Thymus (tissue), 14 donors: ENCODE measurements at places on chromosomes 6 and 20.

GRCh38 chr6:13338038-13338437 lies 9.7 kb upstream of the TBC1D7 start:
- no peak for DNase-seq

DNA sequence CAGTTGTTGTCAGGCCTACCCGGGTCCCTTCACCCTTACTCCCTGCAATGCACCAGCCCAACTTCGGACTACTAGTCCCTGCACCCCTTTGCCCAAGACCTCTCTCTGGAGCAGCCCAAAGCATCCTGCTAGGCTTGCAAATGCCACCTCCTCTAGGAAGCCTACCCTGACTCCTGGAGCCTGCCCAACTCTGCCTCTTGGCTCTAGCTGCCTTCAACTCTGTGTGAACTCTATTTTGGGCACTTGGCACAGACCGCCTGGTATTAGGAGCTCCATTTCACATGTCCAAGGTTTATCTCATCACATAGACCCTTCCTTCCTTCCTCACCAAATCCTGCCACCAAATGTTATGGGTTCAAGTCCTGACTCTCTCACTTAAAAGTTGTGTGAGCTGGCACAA lies 80.6 kb downstream of the MDGA1 start:
- DNase-seq = no peak

- DNase-seq = no peak
Observed at GRCh38 chr6:112663698-112664097, 316.6 kb downstream of the RFPL4B start.

- peak; percentile 53 for DNase-seq
Observed at GRCh38 chr6:107670792-107671199, 153.3 kb downstream of the SCML4 start.

- DNase-seq = no peak
Observed at GRCh38 chr20:48482790-48483189, 345.0 kb downstream of the PREX1 start.

GRCh38 chr20:9298906-9299305 lies 215.5 kb upstream of the LAMP5 start:
- DNase-seq = no peak

DNA sequence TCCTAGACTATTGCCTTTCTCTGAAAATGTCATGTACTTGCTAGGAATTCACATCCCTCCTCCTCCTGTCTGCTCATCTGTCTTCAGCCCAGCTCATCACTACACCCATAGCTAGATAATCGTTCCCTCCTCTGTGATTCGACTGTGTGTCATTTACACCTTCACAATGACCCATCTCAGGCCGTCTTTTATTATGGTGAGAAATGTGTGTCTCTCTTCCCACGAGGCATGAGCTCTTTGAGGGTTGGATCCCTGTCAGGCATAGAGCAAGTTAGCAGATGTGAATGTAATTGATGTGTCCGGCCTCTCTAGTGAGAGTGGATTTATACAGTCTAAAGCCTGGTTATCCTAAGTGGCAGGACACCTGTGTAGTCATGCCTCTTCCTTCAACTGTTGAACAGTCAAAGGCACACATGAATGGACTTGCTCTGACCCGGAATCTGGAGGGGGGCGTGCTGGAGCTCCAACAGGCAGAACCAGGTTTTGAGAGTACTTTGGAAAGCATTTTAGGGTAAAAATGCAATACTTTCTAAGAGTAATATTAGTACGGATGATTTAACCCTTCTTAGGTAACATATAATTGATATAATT lies 182.1 kb downstream of the UTRN start:
- DNase-seq = no peak

- DNase-seq = no peak
Observed at GRCh38 chr6:3747100-3747737, 4.3 kb downstream of the PXDC1 start.

DNA sequence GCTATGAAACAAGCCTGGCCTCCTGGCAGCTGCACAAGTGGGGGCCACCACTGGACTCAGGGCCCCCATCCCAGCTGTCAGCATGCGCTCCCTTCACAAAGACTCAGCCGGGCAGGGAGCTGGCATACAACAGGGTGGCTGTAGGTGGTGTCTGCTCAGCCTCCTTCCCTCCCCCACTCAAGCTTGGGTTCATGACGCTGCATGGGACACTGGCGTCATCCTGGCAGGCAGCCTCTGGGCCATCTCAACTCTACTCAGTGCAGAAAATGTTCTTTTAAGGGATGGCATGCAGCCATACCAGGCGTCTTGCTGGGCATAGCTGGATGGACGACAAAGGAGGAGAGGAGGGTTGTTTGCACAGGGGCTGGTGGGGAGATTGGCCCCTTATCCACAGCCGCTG lies 30.5 kb downstream of the SAYSD1 start:
- no peak for DNase-seq

GRCh38 chr20:50995506-50995905 lies 27.4 kb downstream of the KCNG1 start:
- DNase-seq = no peak

GRCh38 chr6:41591859-41592502 lies 45.8 kb downstream of the FOXP4 start:
- peak; percentile 83 for DNase-seq

DNA sequence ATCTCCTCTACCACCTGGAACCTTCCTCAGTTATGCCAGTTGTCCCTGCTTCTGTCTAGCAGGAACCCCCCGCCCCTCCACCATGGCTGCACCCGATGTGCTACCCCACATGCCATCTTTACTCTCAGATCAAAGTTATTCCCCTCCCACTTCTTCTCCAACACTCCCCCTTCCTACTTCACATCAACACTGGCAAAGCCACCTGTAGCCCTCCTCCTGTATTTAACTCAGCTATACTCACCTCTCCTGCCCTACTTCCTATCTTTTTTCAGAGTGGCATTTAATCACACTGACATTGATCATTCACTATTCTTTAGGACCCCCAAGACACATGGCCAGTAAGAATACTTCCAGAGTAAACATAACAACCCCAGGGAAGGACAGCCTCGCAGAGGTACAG lies 84.3 kb downstream of the MBOAT1 start:
- no peak for DNase-seq

DNA sequence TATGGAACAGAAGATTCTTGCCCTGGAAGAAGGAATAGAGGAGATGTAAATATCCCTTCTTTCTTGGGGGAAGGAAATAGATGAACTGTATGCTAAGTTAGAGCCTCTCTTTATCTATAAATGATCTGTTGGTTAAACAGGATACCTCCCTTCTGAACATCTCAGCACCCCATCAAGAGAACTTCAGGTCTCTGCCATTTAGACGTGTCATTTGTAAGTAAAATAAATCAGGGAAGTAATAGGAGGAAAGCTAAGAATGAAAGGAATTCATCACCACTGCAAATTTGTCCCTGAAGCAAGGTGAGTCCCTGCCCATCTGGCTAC lies 42.5 kb upstream of the TNFAIP3 start:
- no peak for DNase-seq

GRCh38 chr6:152727507-152727906 lies 23.1 kb upstream of the VIP start:
- no peak for DNase-seq

GRCh38 chr6:35149891-35150566 lies 8.9 kb upstream of the TCP11 start:
- no peak for DNase-seq

- DNase-seq = no peak
Observed at GRCh38 chr20:32477594-32478512, 107.3 kb downstream of the NOL4L start.

DNA sequence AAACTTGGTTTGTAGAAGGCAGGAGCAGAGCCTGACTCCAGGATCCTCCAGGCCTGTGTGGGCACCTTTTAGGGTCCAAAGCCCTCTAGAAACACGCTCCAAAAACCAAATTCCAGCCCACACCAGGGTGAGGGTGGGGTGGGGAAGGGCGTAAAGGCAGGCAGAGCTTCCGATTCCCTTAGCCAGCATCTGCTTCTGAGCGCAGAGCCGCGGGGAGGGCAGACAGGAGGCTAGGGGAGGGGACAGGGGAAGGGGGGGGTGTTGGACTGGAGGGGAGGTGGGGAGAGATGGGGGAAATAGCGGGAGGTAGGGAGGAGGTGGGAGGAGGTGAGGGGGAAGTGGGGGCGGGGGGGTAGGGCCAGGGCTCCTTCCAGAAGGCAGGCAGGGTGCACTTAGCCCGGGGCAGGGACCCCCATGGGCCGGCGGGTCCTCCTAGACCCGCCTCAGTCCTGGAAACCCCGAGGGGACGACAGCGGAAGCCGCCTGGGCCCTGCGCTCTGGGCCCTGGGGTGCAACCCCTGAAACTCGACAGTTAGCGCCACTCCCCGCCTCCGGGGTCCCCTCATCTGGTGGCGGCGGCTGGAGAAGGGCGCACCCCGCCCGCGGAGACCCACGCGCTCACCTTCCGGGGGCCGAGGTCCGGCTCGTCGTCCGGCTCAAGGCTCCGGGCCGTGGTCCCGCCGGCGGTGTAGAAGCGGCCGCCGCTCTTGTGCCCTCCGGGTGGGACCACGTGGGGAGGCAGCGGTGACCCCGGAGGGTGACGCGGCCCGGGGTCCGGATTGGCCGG lies 22.0 kb upstream of the FRMD1 start:
- DNase-seq = no peak

- DNase-seq = no peak
Observed at GRCh38 chr6:139743664-139744437, 369.4 kb upstream of the CITED2 start.

- no peak for DNase-seq
Observed at GRCh38 chr6:44842616-44843015, 455.1 kb downstream of the CDC5L start.

- no peak for DNase-seq
Observed at GRCh38 chr6:26211963-26212362, 124.7 kb downstream of the HFE start.

- DNase-seq = no peak
Observed at GRCh38 chr6:169944061-169944337, 192.6 kb downstream of the ERMARD start.

DNA sequence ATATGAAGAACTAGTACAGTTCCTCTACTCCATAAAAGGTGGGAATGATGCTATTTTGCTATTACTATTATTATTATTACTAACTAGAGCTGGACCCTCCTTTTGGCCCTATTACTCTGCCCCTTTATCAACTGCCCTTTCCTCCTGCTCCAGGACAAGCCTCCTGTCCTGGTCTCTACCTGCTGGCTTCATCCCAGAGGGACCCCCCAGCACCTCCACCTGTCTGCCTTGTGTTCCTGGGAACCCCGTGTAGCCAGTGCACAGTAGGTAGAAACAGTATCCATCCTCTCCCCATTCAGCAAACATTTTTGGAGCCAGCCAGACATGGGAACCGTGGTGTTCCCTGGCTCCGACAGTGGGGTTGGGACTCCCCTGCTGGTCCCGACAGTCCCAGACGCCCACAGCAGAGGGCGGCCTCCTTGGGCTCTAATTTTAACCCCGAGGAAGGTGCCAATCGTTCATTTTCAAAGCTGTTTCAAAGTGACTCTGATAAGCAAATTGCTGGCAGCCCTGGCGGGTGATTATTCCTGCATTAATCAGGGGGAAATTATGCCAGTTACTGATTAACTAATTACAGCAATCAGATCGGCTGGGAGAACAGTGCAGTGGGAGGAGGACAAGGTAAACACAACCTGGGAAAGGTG lies 44.2 kb upstream of the MDGA1 start:
- DNase-seq = peak; percentile 20

DNA sequence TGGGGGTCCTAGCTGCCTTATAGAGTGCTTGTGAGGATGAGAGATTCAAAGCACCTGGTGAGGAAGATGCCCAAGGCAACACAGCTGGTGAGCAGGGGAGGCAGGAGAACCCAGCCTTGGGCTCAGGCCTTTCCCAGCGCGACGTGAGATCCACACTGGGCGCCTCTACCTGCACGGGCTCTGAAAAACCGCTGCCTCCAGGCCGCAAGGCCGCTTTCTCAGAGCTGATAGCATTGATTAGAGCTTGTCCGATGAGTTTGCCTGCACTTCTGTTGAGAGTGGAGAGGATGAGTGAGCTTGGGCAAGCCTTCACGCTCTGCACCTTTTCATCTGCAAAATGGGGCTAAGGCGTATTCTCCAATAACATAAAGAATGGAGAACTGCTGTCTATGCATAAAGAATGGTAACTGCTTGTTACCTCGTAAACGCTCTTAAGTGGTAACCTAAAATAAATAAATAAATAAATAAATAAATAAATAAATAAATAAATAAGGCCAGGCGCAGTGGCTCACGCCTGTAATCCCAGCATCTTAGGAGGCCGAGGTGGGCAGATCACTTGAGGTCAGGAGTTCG lies 916 bp downstream of the PABPC1L start:
- no peak for DNase-seq

- DNase-seq = no peak
Observed at GRCh38 chr6:72950114-72950860, 275.0 kb downstream of the KHDC1L start.

DNA sequence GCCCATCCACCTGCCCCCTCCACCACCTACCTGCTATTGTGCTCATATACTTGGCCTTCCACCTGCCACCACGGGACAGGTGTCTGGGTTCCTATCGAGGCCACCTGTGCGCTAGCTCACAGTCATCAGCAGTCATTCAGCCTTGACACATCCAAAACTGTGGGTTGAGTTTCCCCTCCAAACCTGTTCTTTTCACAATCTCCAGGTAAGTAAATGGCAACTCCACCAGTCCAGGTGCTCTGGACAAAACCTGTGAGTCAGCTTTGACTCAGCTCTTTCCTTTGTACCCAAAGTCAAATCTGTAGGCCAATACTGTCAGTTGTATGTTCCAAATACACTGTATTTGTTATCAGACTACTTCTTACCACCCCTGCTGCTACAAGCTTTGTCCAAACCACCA lies 52.6 kb downstream of the SPTLC3 start:
- DNase-seq = no peak

GRCh38 chr6:3878048-3878666 lies 29.0 kb downstream of the FAM50B start:
- no peak for DNase-seq

DNA sequence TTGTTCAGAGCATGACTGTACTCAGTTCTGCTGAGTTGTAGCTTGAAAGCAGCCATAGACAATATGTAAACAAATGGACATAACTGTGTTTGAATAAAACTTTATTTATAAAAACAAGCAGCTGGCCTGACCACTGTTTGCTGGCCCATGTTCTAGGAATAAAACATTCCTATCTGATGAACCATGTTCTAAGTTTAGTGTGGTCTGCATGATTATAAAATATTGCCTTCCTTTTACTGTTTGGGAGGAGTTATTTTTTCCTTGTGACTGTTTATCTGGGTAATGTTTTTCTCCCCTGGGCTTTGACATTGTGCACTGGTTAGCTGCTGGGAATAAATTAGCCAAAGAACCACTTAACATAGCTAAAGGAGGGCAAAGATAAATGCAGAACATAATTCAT lies 55.1 kb downstream of the CDS2 start:
- no peak for DNase-seq

DNA sequence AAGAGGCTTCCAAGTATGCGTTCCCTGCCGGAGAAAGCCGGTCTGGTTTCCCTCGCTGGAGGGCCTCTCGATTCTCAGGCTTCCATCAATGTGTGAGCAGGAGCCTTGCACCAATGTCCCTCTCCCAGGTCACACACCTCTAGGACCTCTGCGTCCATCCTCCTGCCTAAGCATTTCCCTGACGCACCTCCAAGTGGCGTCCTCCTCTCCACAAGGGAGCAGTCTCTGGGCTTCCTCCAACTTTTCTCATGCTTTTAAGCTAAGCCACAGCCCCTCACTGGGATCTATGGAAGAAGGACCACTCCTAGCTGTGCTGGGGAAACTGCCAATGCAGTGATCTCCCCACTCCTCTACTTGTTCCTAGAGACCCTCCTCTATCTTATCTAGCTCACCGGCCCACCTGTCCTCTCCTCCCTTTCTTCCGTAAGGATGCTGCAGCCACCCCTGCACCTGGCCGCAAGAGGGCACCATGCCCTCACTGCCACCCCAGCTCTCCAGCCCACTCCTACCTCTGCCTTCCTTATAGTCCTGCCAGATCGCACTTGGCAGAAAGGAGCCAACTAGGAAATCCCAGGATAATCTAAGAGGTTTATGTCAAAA lies 258.7 kb downstream of the LRFN2 start:
- peak; percentile 11 for DNase-seq

GRCh38 chr20:1656844-1657243 lies 735 bp downstream of the SIRPG start:
- no peak for DNase-seq
